ENCODE measurements at places on chromosomes 1 and 21.
A peak's percentile ranks its signal among the peaks of the same experiment; 100 is the strongest.

GRCh38 chr1:116938216-116938615 is 28.5 kb downstream of the PTGFRN start:
- no peak for DNase-seq

DNA sequence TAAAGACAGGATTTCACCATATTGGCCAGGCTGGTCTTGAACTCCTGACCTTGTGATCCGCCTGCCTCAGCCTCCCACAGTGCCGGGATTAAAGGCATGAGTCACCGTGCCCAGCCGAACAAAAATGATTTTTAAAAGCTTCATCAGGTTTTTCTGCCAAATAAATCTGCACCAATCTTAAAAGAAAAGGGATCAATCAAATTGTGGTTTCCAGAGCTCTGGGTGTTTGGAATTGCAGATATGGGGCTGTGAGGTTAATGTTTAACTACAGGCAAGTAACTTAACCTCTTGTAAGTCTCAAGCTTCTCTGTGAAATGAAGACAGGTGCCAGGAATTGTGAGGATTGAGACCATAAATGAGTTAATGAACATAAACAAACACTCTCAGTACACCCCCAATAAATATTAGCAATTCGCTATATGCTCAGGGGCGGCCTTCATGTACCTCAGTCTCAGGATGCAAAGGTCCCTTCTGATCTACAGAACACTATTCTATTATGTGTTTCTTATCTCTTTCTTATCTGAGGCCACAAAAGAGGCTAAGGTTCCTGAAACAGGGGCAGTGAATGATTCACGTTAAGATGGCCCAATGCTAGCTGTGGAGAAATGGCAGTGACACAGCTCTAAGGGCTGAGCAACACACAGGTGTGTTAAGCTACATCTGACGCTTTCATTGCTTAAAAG is 7.1 kb upstream of the GNPAT start:
- peak; percentile 54 for DNase-seq

- DNase-seq, result no peak
Measured at GRCh38 chr1:229230140-229230892, 40.6 kb upstream of the RAB4A start.

DNA sequence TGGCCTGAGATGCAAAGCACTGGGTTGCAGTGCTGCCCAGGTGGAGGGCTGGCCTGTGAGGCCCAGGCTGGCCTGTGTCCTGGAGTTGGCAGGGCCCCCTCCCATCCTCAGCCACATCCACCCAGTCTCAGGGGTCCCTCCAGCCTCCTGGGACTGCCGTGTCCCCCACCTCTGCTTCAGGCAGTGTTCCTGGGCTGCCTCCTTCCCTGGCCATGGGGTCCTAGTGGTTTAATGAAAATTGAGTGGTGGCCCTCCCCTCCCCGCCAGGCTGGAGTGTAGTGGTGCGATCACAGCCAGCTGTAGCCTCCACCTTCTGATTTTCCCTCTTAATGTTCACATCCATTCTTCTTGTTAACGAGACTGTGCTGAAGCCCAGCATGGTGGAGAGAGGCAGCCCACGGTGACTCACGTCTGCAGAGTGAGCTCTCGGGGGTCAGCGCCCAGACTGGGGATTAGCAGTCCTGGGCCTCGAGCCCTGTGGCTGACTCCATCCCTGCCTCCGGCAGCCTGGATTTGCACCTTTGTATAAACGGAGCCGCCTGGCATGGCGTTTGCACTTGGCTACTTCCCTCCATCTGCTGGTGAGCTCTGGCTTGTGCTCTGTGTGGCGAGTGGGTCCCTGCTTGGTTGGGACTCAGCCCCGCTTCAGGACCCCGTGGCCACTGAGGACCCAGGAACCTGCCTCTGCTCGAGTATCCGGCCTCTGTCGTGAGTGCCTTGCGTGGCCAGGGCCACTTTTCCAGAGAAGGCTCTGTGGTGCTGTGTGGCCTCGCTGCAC is 6.9 kb downstream of the MIB2 start:
- peak; percentile 84 for DNase-seq

GRCh38 chr21:31862078-31862477 is 10.7 kb upstream of the HUNK start:
- no peak for DNase-seq

GRCh38 chr1:37636435-37636834 is 1.7 kb upstream of the RSPO1 start:
- DNase-seq, result no peak

GRCh38 chr1:34283142-34283541 is 106.4 kb downstream of the C1orf94 start:
- no peak for DNase-seq

GRCh38 chr1:46767649-46768282 is 31.1 kb upstream of the CYP4B1 start:
- DNase-seq, result no peak

Measured in amniotic epithelial cell (primary cell).